Fibroblast of lung (primary cell): ENCODE measurements at places on chromosomes 2 and 18.
A peak's percentile ranks its signal among the peaks of the same experiment; 100 is the strongest.

- no peak for DNase-seq
These were observed 12.6 kb downstream of the KLHL23 start for GRCh38 chr2:169746240-169746639.

DNA sequence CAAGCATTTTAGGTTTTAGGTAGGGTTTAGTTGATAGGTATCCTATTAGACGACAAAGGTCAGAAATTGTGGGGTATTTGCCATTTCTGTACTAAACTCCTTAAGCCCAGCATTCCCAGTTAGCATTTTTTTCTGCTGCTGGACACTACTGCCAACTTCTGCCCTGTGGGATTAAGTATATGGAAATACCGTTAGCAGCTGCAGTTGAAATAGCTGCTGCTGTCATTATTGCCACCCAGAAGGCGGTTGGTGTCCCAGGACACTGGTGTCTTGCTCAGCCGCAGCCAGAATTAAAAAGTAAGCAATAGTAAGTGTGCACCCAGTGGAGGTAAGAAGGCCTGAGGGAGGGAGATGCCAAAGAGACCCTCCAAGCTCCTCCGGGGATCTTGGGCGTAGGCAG, 1.9 kb upstream of the UXS1 start:
- no peak for DNase-seq

DNA sequence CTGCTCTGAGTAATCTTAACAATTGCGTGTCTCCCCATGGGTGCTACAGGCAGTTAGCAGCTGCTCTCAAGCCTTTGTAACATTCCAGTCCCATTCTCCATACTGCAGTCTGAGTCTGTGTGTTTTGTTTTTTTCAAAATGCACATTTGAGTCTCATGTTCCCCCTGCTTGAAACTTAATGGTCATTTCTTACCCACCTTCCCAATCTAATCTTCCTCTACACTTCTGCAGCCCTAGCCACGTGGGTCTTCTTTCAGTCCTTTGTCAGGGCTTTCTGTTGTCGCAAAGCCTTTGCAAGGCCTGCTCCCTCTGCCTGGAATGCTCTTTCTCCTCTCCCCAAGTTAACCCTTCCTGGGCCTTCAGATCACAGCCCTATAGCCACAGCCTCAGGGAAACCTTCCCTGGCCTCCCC, 24.5 kb downstream of the ELAC1 start:
- no peak for DNase-seq

DNA sequence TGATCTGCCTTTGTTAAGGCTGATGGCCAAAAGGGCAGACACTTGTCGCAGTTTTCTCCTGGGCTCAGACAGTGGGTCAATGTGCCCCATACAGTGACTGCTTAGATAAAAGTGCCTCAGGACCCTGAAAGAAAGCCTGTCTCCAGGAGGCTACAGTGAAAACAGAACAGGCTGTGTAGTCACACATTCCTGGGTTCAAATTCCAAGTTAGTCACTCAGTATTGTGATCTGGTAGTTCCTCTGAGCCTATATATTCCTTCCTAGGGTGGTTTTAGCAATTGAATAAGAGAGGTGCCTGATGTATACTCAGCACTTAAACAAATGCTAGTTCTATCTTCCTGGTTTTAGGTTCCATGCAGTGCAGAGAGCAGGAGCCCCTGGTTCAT, 54.4 kb downstream of the RPL37A start:
- DNase-seq, result peak; percentile 66

GRCh38 chr2:127565261-127566138, 30.0 kb downstream of the MYO7B start:
- no peak for DNase-seq

GRCh38 chr18:11871501-11871900, 20.3 kb downstream of the CHMP1B start:
- DNase-seq, result no peak

DNA sequence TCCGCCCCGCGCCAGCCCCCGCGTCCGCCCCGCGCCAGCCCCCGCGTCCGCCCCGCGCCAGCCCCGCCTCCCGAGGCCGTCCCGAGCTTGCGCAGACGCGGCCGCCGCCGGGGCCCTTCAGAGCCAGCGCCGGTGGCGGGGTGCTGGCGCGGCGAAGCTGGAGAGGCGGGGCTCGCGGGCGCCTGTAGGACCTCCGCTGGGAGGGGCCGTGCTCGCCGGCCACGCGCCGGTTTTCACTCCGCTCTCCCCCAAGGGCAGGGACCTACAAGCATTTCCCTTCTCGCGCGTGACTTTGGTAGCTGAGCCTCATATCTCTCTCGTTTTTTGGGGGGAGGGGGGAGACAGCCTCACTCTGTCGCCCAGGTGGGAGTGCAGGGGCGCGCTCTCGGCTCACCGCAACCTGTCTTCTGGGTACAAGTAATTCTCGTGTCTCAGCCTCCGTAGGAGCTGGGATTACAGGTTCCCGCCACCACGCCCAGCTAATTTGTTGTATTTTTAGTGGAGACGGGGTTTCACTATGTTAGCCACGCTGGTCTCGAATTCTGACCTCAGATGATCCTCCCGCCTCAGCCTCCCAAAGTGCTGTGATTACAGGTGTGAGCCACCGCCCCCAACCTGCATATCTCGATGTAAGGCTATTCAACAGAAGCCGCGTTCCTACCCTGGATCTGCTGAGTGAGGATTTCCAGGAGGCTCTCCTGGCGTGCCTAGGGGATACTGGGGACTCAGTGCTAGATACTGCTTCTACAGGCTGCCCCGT, at the start of gene ZNF514:
ZNF514 (minus strand) TSS at position 159 of the 760 bp plus-strand sequence. CDS start 6,595 bp downstream, outside the sequence.
- peak; percentile 76 for DNase-seq

- no peak for DNase-seq
These were observed 115.5 kb upstream of the SH3BP4 start for GRCh38 chr2:234836271-234836670.

- DNase-seq, result no peak
These were observed 122.5 kb downstream of the IRS1 start for GRCh38 chr2:226677080-226677479.

- no peak for DNase-seq
These were observed 80.2 kb downstream of the MSH2 start for GRCh38 chr2:47483191-47483590.

DNA sequence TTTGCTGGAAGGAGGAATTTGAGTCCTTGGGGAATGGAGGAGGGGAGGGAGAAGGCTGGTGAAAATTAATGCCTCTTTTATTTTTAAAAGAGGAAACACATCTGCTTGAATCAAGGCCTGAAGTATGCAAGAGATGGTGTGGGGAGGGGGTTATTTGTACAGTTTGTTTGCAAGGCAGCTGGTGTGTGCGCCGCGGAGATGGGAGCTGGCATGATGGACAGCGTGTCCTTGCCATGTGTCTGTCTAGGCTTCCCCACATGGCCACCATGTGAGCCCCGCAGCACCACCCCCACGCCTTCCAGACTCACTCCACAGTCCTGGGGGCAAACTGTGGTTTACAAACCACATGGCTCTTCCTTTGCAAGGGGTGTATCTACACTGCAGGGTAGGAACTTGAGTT, 154.8 kb upstream of the APCDD1 start:
- DNase-seq, result no peak

DNA sequence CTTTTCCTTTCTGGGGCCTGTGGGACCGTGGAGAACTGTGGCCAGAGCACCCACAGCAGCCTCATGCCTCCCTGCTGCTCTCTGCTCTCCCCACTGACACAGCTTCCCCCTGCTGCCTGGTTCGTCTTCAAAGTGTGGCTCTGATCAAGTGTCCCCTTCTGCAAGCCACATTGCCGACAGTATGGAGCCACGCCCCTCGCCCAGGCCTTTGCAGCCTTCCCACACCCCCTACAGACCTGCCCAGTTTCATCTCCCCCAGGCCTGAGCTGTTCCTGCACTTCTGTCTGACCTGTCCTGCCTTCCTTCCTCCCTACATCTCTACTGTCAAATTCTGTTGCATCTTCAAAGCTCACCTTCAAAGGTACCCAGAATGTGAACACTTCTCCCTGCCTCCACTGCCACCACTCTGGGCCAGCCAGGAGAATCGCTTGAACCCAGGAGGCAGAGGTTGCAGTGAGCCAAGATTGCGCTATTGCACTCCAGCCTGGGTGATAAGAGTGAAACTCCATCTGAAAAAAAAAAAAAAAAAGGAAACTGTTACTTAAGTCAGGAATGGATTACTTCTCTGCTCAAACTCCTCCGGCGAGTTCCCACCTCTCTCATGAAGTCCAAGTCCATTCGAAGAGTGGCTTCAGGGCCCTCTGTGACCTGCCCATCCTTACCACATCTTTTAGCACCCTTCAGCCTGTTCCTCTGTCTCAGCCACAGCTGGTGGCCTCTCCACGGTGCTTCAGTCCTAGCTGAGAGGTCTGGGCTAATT, 29.0 kb upstream of the CATIP start:
- no peak for DNase-seq

DNA sequence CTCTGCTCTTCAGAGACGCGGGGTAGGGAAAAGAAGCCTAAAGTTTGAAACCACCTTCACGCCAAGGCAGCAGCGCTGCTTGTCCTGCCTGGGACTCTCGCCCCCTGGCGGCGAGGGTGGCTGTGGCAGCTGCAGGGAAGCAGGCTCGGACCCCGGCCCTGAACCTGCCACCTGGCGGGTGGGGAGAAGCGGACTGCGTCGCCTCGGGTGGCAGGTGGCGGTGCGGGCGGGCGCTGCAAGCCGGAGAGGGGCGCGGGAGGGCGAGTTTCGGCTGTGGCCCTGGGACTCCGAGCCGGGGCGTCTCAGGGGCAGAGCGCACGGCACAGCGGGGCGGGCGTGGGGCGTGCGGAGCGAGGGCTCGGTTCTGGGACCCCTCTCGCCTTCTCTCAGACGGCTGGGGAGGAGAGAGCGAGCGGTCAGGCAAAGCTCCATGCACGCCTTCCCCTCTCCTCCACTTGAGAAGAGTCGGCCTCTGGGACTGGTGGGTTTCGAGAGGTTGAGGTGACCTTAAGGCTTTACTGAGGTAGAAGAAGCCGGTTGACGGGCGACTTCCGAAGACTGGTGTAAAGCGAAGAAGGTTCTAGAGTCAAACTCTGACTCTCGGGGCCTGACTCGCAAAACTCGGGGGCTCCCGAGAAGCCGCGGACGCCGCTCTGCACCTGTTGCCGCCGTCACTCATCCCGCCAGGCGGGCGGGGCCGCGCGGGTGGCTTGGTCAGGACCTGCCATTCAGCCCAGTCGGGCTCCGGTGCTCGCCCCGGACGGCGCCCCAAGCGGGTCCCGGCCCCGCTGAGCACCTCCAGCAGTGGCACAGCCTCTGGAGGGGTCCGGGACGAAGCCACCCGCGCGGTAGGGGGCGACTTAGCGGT, 1.1 kb upstream of the BOLL start:
- DNase-seq, result no peak

- no peak for DNase-seq
These were observed 29.2 kb downstream of the EPAS1 start for GRCh38 chr2:46326231-46326980.

- peak; percentile 99 for DNase-seq
These were observed 6.0 kb upstream of the SLC35F6 start for GRCh38 chr2:26757873-26758789.

DNA sequence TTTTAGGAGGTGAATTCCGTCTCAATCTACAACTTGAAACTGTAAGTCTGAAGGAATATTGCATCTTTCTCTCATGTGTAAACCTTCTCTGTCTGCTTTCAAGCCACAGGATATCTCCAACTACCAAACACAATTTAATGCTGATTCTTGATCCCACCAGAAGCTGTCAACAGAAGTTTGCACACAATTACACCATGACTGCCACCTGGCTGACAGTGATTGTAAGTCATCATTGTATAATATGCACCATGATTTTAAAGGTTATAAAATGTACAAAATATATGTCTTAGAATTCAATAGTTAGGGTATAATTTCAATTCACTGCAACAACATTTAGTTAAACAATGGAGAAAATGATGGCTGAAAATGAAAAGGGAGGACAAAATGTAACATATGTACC, 18.4 kb downstream of the PREPL start:
- DNase-seq, result no peak

DNA sequence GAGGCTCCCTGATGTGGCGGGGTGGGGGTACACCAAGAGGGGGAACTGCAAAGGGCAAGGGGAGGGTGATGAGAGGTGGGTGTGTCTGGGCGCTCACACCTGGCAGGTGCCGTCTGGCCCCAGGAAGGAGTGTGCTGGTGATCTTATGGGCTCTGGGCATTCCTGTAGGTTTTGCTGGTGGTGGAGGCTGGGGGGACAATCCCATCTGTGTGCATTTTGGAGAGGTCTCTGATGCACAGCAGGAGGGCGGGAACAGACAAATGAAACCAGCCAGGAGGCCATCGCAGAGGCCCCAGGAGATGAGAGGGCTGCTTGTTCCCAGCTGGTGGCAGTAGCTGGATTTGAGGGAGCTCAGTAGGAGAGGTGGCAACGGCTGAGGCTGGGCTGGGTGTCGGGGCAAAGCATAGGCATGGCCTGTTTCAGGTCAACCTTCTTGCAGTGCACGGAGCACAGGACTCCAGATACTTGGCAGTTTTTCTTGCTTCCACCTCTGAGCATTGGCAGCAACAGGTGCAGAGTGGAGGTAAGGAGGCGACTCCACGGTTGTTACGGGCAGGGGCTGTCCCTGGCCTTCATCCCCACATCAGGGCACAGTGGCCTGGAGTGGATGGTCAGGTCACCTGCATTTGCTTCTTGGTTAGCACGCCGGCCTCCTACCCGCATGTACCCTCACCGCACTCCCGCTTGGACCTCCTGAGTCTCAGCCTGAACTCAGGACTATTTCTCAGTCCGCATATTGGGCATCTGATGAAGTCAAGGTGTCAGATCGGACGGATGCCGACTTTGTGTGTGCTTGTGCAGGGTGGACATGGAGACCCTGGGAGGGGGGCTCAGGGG, 194.2 kb upstream of the HDAC4 start:
- no peak for DNase-seq

GRCh38 chr18:59707306-59707705, 10.1 kb upstream of the CCBE1 start:
- no peak for DNase-seq

- DNase-seq, result no peak
These were observed 113.6 kb upstream of the ITGA6 start for GRCh38 chr2:172313715-172314341.

GRCh38 chr2:99850084-99850710, 292.2 kb downstream of the AFF3 start:
- peak; percentile 48 for DNase-seq

GRCh38 chr18:43661570-43661969, 384.3 kb upstream of the SYT4 start:
- peak; percentile 71 for DNase-seq

DNA sequence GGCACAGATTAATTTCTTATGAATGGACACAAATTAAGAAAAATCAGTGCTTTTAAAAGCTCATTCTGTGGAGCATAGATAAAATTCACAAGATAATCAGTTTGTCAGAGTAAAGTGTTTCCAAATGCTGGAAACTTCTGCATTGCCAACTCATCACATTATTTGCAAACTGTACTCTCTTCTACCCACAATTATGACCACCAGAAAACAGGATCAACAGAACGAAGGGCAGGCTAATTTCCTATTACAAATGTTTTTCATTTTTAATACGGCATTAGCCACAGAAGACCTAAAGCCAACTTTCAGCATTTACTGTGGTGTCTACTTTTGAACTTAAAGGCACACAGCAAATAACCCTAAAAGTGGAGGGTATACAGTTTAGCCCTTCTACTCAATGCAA, 6.0 kb downstream of the IRS1 start:
- no peak for DNase-seq

- DNase-seq, result peak; percentile 62
These were observed 190.5 kb downstream of the RND3 start for GRCh38 chr2:150296770-150297546.
